ENCODE measurements at places on chromosomes 4 and X.

GRCh38 chr4:97073194-97073593, 1070.1 kb downstream of the STPG2 start:
- no peak for DNase-seq

DNA sequence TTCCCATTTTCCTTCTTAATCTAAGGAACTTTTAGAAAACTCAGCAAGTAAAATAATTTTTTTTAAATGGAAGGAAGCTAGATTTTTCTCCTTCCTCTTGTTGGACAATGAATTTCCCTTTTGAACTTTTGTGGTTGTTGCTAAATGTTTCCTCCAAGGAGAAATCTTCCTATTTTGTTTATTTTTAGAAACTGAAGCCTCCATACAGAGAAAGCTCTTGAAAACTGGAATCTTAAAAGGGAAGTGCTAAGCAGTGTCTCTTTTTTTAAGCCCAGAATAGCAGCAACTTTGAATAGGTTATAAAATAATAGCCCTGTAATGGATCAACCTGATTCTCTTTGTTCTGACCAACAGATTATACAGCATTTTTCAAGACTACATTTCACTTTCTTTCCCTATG, 15.1 kb upstream of the DCLK2 start:
- no peak for DNase-seq

DNA sequence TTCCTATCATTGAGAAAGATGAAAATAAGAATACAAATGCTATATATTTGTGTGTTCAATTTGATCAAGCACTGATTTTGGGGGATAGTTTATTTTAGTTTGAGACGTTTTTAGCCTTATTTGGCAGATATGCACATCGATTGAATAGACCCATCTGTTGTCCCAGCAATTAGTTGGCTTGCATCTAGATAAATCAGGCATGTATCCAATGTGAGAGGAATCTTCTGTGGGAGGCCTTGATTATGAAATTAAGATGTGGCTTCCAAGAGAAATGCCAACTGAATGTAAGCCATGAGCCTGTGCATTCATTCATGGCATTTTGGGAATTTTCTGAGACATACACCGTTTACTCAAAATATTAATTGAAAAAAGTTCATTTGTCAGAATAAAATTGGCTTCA, 623.1 kb downstream of the TECRL start:
- DNase-seq: no peak

GRCh38 chrX:19446397-19446796, 68.9 kb downstream of the MAP3K15 start:
- no peak for DNase-seq

GRCh38 chr4:8671712-8672290, 79.2 kb downstream of the CPZ start:
- DNase-seq: no peak

GRCh38 chr4:182231080-182231479, 12.1 kb upstream of the TENM3 start:
- DNase-seq: no peak

DNA sequence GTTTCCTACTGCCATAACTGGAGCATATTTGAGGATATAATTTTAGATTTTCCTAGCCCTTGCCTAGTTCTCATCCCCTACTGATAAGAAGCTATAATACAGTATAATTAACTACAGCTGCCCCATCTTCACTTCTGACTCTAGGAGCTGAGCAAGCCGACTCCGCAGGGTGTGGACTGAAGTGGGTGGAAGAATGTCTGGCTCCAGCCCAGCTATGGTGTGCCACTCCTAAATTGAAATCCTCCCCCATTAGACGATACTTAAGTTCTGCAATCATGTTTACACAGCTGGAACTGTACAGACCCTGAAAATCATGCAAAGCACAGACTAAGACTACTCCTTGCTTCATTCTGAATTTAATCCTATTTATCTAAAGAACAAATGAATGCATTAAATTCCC, 93.1 kb downstream of the PCDH19 start:
- no peak for DNase-seq

- peak; percentile 29 for DNase-seq
These were observed 100.8 kb downstream of the SPIN4 start for GRCh38 chrX:63250253-63250868.

- DNase-seq: no peak
These were observed 261.3 kb downstream of the TENM3 start for GRCh38 chr4:182504463-182504862.

DNA sequence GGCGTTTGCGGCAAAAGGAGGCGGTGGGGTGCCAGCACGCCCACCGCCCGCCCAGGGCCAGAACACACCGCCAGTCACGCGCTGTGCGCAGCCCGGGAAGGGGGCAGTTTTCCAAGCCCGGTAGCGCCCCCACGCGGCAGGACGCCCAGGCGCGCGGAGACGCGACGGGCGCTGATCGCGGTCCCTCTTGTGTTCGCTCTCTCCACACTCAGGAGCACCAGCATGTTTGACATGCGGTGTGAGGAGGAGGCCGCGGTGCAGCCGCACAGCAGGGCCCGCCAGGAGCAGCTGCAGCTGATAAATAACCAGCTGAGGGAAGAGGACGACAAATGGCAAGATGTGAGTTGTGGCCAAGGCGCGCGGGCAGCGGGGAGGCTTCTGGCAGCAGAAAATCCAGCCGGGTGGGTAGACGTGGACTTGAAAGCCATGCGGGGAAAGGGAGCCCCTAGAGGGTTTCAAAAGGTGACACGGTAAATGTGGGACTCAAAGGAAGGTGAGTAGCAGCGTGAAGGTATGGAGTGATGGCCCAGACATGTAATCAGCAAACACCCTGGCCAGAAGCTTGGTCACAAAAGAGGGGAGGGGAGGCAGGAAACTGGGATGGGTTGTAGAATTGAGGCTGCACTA, 104.1 kb downstream of the PHOX2B start:
- DNase-seq: peak; percentile 49

DNA sequence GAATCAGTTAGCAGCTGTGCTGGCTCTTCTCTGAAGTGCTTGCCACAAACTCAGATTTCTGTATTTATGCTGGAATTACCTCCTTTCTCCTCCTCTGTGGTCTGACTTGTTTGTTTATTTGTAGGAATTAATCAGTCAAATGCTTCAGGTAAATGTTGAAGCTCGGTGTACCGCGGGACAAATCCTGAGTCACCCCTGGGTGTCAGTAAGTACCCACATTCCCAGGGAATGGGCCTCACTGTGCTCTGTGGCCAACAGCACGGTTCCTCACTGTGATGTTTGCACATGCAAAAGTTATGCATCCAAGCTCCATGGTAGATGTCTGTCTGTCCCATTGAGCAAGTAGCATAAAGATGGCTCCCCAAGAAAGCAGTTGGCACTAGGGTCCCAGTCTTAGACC, 169.9 kb downstream of the DCLK2 start:
- DNase-seq: no peak

- DNase-seq: no peak
These were observed at the start of gene CXCL5 for GRCh38 chr4:73998040-73999011. TSS of gene CXCL5 (minus strand) at chr4:73998677. CDS start at chr4:73998581, 96 bp downstream.

DNA sequence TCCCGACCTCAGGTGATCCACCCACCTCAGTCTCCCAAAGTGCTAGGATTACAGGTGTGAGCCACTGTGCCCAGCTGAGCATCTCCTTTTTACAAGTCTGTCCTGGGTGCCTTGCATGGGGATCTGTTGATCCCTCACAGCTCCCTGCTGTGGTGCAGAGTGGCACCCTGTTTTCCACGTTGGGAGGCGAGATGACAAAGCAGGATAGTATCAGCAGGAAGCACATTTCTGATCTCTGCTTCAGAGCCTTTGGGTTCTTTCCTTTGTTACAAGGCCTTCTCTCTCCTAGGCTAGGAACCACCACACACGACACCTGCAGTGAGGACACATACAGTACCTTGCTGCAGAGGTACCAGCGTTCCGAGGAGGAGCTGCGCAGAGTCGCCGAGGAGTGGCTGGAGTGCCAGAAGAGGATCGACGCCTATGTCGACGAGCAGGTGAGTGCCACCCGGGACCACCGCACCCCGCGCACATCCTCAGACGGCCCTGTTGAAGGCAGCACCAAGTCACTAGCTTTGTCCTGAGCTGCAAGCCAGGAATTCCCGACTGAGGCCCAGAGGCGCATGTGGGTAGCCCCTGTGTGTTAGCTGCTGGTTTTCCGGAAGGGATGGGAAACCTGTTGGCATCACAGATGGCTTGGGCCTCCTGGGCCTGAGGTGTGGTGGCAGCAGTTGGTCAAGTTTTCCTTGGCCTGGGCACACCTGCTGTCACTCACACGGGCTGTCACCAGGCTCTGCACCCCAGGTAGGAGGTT, 109.6 kb downstream of the TNIP2 start:
- DNase-seq: no peak

- DNase-seq: no peak
These were observed 1070.2 kb upstream of the TENM3 start for GRCh38 chr4:181173046-181173445.

- DNase-seq: peak; percentile 12
These were observed 59.2 kb downstream of the GLUD2 start for GRCh38 chrX:121106484-121107235.

DNA sequence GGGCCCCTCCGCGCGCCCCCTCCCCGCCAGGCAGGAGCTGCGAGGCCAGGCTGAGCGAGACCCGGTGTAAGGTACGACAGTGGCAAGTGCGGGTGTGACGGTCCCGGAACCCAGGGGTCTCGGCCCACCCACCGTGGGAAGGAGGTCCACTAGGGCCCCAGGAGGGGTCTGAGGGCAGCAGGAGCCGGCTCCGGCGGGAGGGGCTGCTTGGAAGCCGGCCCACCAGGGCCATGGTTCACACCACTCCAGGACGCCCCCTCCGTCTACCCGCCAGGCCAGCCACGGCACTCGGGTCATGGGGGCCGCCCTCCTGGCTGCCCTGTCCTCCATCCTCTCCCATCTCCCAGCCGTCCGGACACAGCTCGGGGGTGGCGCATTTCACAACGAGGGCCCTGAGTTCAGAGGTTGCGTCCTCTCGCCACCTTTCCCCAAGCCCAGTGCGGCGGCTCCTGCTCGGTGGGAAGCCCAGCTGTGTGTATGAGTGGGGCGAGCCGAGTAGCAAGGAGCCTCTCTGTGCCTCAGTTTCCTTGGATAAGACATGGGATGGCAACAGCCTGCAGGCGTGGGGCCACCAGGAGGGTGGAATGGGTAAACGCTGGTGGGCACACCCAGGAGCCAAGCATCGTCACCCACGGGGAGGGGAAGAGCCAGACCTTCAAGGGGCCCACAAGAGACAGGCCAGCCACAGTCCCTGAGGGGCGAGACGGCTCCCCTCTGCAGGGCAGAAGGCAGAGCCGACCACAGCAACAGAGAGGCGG, 81.3 kb downstream of the FAM53A start:
- no peak for DNase-seq

- no peak for DNase-seq
These were observed 162.6 kb downstream of the PRR32 start for GRCh38 chrX:126982158-126982557.

DNA sequence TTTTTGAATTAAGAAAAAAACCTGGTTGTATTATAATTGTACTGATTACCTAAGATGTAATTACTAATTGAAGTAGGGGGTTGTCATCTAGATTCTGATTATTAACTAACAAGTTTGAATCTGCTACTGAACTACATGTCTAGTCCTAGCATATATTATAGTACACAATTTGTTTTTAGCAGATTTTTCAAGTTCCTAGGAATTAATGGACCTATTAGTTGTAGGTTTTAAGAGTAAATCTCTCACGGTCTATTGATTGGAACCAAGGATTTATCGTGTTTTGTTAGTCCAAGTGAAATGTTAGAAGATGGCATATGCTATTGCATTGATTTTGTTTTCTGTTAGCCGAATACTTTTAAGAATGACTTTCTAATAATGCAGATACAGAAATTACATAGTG, 20.8 kb downstream of the PTPN13 start:
- no peak for DNase-seq

DNA sequence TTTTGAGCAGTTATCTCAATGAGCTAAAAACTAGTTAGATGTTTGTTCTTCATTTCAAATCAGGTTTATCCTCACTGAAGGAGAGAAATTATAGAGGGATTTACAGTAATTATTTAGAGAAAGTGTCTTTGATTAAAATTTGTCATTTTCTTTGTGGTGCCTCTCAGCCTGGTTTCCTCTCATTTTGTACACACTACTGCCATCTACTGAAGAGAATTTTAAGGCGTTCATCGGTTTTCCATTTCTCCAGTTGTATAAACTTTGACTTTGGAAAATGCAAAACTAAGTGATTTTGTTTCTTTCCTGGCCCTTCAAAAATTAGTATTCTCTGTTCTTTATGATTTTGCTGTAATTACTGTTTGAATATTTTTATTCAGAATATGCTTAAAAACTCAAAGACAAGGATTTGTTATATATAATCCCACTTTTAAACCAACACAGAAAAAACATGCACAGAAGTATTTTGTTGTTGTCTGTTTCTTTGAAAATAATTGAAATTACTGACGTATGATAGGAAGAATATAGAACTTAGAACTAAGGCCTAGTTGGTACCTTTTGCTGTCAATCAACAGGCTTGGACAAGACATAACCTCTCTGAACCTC, 34.4 kb upstream of the ANXA3 start:
- DNase-seq: no peak

DNA sequence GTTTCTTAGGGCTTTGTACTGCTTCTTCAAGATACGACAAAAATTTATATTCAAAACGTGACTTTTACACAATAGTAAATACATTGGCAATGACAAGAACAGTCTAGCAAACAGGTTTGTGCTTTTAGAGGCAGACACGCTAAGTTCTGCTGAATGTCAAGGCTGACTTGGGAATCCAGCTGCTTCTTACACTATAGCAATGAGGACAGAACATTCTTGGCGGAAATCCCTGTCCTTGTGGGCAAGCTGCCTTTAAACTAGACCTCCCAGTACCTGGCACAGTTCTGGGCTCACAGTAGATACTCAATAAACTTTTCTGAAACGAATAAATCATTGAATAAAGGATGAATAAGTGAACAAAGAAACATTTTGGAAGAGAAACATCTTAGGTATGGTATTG, 148.2 kb downstream of the RASL11B start:
- no peak for DNase-seq

- no peak for DNase-seq
These were observed 32.9 kb upstream of the DKK2 start for GRCh38 chr4:107069049-107069448.

DNA sequence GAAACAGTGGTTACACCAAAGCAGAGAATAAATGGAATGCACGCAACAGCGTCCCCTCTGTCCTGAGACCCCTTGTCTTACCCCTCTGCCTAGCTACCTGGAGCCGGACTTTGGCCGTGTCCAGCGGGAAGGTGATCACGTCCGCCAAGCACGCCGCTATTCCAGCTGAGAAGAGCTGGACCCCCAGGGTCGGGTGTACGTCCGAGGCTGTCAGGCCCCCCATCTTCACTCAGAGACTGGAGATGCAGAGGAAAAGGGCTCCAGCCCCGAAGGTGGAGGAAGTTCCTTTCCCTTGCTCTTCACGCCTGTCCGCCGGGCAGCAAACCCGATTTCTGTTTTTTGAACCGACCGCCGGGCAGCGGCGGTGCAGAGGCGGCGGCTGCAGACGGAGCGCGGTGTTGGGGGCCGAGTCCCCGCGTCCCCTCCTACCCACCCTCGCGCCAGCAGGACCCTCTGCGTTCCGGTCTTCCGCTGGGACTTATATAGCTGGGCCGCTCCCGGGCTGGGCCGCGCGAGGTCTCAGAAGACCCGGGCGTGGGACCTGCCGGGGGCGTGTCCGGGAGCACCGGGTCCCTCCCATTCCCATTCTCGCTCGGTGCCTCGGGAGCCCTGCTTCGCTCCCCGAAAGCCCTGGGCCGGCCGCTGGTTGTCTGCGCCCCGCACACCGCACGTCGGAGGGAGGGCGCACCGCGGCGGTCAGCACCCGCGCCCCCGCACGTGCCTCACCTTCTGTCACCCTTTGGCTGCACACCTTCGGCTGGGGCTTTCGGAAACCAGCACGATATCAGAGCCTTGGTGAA, at the start of gene UCP1:
Gene UCP1 (minus strand): TSS at position 455 of the 800 bp plus-strand sequence. CDS start 232 bp downstream, at position 223.
- peak; percentile 4 for DNase-seq

GRCh38 chr4:4409416-4410115, 22.7 kb downstream of the NSG1 start:
- no peak for DNase-seq

GRCh38 chr4:78610546-78611214, 59.1 kb downstream of the ANXA3 start:
- DNase-seq: no peak

Measured in activated CD4-positive, alpha-beta T cell treated with anti-CD3 and anti-CD28 coated beads for 48 hours (primary cell).